Kidney epithelial cell (primary cell): ENCODE measurements at places on chromosomes 4 and X. TPM values are rescaled to one million over a fixed set of nuclear protein-coding genes. Genes with fewer than 3 reads are reported as not detected.

The FAM184B gene
- under 0.01 TPM in 2 replicates for total RNA-seq

DNA sequence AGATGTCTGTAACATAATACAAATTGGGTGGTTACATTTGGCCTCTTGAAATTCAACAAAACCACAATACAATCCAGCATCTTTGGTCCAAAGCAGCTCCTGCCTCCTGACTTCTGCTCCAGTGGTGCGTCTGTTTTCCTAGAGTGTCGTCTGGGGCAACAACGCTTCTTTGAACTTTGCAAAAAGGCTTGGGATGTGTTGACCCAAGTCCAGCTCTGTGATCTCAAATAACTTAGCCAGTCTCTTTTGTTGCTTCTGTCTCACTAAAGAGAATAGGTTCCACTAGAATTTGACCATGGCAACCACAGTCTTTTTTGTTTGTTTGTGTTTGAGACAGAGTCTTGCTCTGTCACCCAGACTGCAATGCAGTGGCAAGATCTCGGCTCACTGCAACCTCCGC lies 324.0 kb downstream of the DHRSX start:
- no peak for DNase-seq

DNA sequence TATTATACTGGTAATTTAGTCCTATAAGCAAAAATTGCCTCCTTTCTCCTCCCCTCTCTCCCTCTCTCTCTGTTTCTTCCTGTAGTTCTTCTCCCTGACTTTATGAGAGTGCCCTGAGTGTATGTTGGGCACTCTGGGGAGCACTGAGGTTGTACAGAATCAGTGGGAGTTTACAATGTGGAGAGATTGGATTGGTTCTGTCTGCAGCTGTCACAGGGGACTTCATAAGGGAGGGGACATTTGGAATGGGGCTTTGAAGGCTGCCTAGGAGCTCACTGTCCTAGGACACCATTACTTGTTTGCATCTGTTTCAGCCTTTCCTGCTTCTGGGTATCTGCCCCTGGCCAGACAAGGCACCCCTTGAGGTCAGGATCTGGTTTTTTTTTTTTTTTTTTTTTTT lies 22.9 kb downstream of the SH3TC1 start:
- DNase-seq = no peak

DNA sequence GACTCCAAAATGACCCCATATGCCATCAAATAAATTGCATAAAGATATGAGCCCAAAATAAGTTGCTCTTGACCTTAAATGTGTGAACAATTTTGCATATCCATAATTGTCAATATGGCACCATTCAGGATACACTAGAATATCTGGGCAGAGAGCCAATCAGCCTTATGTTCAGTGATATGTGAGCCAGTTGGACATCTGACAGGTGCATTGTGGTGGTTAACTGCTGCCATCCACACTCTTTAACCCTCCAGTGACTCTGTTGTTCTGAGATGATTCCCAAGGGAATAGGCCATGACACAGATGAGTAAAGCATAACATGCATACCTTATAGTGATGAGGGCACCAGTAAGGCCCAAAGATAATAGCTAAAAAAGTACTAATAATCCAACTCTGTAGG lies 500.1 kb downstream of the PCDH18 start:
- no peak for DNase-seq

GRCh38 chr4:140238351-140239056 lies 84.5 kb upstream of the MAML3 start:
- no peak for DNase-seq
